ENCODE measurements at places on chromosomes 16 and 17.

- DNase-seq = no peak
Observed at GRCh38 chr17:1109606-1110540, 69.9 kb downstream of the ABR start.

DNA sequence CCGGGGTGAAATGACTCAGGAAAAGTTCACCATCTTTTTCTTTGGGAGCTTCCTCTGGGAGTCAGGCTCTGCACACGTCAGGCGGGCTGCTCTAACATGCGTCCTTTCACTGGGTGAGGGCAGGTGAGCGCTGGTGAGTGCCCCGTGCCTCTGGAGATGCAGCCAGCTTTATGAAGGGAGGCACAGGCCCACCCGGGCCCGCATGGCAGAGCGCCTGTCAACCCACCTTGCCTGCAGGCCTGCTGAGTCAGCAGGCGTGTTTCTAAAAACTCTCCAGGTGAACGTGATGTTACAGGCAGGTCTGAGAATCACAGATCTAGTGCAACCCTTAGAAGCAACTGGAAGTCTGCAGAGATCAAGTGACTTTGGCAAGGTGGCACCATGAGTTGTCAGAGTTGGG lies 18.4 kb downstream of the MAP1LC3B start:
- DNase-seq = no peak

DNA sequence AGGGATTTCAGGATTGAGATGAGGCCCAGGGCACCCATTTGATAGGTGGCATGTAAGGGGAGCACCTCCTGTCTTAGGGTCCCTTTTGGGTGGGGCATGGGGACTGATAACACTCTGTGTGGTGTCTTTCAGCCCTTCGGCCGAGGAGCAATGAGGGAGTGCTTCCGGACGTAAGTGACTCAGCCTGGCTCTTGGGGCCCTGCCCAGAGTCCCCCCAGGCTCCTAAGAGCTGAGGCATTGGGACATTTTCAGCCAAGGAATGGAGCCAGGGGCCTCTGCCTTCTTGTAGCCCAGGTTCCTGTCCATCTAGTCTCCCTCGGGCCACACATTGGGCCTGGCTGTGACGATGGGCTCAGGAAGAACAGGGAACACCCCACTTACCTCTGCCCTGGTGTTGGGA lies 44.4 kb downstream of the EEF2K start:
- DNase-seq = no peak

DNA sequence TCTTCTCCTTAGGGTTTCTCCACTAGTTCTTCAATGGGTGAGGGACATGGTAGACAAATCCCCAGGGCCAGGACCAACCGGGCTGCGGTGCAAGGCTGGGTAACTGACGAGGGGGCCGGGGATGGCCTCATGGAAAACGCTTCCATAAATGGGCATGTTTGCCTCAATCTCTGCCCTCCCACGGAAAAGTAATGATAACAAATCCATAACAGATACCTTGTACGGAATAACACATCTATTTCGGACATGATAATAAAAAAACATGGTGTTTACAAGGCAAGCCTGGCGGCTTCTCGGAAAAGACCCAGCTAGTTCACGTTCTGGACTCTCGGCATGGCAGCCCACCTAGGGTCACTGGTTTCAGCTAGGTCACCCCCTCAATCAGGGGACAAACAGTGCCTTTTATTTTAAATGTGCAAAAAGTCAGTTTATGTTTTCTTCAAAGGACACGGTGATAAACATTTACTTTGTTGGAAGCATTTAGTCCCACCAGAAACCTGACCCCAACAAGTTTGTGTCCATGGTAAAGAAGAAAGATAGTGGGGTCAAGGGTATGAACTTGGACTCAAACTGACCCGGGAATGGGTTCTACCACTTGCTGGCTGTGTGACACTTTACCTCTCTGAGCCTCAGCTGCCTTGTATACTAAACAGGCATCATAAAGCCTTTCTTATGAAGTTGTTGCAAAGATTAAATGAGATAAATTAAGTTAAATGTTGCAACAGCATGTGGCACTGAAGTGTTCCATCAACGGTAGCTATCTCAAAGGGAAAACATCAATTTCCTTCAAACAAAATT lies 1.7 kb downstream of the MYH11 start:
- no peak for DNase-seq

All from OCI-LY7 (cell line).